Stimulated activated CD8-positive, alpha-beta memory T cell treated with anti-CD3 and anti-CD28 coated beads, Interleukin-15, amount 100 ng/mL, for 48 hours (primary cell): ENCODE measurements at places on chromosomes 3 and 15.

DNA sequence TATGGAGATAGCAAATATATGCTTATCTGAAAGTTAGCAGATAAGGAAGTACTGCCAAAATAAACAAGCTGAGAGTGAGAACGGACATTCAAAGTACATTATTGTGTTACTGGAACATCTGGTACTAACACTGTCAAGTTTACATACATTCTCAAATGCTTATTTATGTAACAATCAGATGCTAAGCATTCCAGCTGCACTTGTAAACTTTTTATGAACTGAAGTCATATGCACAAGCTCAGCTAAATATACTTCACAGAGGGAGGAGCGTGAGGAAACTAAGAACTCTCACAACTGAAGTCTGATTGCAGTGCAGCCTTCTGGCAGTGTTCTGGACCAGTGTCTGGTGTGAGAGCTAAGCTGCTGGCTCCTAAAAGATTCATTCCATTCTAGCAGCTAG lies 223.7 kb upstream of the NANOGP8 start:
- DNase-seq = no peak

- no peak for DNase-seq
Measured at GRCh38 chr3:129375099-129375498, 53.3 kb downstream of the EFCAB12 start.

DNA sequence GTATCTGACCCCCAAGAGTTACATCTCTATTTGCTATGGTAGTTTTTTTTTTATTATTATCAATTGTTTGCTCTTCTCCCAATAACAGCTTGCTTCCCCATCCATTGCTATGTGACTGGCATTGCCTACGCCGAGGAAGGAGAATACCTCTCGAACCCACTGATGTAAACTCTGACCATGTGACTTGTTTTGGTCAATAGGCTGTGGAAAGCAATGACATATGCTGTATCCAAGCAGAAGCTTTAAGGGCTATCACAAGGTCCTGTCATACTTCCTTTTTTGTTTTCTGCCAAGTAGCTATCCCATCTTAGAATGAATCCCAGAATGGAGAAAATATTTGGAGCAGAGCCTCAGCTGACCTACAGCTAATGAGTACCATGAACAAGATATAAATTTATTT lies 111.0 kb upstream of the FRMD4B start:
- no peak for DNase-seq

DNA sequence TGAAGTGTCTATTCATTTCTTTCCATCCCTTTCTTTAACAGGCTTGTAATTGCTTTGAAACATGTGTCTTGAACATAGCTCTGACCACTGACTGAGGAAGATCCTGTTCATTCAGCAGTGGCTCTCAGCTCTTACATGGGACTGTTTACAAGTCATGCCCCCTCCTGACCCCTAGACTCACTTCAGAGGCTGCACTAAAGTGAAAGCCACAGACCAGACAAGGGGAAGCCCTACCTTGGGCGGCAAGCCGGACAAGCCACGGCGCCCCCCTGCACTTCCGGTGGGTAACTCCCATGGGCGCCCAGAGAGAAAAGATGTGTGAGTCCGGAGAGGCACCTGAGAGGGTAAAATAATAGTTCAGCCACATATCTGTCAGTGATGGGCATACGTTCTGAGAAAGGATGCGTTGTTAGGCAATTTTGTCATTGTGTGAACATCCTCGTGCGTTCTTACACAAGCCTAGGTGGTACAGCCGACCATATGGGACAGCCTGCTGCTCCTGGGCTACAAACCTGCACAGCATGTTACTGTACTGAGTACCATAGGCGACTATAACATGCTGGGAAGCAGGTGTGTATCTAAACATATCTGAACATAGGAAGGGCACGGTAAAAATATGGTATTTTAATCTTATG lies 116.2 kb downstream of the CHSY1 start:
- DNase-seq = no peak

- no peak for DNase-seq
Measured at GRCh38 chr3:183449791-183450190, 21.4 kb upstream of the MCF2L2 start.

GRCh38 chr3:107629566-107629965 lies 106.8 kb downstream of the BBX start:
- no peak for DNase-seq

DNA sequence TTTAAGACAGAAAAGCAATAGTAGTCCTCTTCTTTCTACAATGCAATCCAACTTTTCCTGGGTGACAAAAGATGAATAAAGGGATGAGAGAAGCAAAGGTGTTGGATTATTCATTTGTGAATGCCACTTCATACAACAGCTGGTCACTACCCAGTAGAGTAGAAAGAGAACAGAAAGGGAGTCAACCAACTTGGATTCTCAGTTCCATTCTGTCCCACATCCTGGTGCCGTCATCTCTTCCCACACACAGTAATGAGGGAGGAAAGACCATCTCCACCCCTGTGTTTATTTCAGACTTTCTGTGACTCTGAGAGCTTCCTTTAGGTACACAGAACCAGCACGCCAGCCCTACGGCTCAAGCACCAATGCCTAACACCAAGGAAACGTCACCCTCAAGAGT lies 71.0 kb downstream of the FOXP1 start:
- DNase-seq = no peak

DNA sequence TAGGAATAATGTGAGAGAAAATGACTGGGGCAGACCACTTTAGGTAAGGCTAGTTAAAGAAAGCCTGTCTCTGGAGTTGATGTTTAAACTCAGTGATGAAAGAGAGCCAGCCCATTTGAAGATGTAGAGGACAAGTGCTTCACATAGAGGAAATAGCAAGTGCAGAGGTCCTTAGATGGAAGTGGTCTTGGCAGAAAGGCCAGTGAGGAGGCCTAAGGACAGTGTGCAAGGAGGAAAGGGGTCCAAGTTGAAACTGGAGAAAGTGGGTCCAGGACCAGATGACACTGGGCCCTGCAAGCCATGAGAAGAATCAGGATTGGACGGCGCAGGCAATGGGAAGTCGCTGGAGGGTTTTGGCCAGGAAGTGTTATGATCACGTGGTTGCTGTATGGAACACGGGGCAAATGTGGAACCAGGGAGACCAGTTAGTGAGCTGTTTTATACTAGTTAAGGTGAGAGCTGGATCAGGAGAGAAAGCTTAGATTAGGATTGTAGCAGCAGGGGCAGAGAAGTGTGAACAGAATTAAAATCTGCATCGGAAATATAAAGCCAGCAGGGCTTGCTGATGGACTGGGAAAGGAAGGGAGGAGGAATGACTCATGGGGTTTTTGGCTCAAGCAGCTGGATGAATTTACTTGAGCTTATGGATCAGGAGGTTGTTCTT lies 48.0 kb upstream of the SCAANT1 start:
- DNase-seq = no peak

GRCh38 chr3:69212411-69213160 lies 90.2 kb upstream of the LMOD3 start:
- DNase-seq = no peak

- no peak for DNase-seq
Measured at GRCh38 chr3:44870375-44871061, 3.9 kb upstream of the TGM4 start.

DNA sequence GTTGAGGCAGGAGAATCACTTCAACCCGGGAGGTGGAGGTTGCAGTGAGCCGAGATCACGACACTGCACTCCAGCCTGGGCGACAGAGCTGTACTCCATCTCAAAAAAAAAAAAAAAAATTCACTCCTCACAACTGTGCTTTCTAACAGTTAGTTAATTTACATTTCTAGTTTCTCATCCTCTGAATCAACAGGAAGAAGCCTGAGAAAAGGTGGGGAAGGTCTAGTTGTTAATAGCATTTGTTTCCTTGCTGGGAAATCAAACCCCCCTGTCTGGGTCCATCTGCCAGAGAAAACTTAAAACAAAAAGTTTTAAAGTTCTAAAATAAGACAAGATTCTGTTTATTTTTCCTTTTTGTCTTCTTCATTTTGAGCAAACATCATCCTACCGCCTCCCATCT lies 62.3 kb downstream of the TMEM39A start:
- no peak for DNase-seq

- no peak for DNase-seq
Measured at GRCh38 chr15:22902578-22902977, 64.1 kb downstream of the NIPA2 start.
